IPS DF 6.9 (cell line): ENCODE measurements at places on chromosomes 4 and X.

GRCh38 chr4:149443537-149443936 lies 372.1 kb downstream of the IQCM start:
- no peak overlapping the region for H3K4me3 ChIP-seq
- no peaks in the 10 kb centered on the region for H3K27me3 ChIP-seq
- no peak overlapping the region for H3K27ac ChIP-seq
- no peak for DNase-seq
- H3K36me3 ChIP-seq = no peaks in the 10 kb centered on the region

DNA sequence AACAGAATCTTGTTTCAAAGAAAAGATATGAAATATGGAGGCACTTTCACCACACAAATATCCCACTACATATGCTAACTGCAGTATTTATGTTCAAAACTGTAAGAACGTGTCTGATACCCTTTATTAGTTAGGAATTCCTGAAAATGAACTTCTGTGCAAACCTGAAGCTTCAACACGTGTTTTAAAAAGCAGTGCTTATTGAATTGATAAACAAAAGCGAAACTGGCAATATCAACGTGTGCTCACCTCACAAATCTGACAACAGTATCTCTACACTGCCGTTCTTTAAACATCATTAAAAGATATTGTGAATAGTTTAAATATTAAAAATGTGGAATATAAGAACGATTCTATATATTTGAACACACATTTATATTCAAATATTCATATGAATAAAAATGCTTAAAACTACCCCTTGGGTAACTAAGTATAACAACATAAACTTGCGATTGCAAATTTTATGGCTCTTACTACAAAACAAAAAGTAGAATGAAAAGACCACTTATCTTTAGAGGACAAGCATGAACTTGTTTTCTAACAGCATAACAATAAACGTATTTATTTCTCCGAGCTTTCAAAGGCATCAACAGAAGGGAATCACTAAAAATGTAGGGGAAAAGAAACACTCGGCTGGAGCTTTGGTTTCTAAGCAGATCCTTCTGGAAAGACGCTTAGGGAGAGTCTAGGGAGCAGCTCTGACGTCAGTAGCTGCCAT lies at the start of gene LRP2BP:
TSS of gene LRP2BP (minus strand) at position 687 of the 718 bp plus-strand sequence. CDS start 17,738 bp downstream, outside the sequence.
- no peaks in the 10 kb centered on the region for H3K27me3 ChIP-seq
- H3K36me3 ChIP-seq = no peaks in the 10 kb centered on the region
- no peak for DNase-seq
- peak within 1 kb of the TSS; percentile 29; the same call in 1 of the 2 replicates for H3K4me3 ChIP-seq
- H3K4me1 ChIP-seq = no peaks in the 10 kb centered on the region
- no peak within 1 kb of the TSS for H3K27ac ChIP-seq

DNA sequence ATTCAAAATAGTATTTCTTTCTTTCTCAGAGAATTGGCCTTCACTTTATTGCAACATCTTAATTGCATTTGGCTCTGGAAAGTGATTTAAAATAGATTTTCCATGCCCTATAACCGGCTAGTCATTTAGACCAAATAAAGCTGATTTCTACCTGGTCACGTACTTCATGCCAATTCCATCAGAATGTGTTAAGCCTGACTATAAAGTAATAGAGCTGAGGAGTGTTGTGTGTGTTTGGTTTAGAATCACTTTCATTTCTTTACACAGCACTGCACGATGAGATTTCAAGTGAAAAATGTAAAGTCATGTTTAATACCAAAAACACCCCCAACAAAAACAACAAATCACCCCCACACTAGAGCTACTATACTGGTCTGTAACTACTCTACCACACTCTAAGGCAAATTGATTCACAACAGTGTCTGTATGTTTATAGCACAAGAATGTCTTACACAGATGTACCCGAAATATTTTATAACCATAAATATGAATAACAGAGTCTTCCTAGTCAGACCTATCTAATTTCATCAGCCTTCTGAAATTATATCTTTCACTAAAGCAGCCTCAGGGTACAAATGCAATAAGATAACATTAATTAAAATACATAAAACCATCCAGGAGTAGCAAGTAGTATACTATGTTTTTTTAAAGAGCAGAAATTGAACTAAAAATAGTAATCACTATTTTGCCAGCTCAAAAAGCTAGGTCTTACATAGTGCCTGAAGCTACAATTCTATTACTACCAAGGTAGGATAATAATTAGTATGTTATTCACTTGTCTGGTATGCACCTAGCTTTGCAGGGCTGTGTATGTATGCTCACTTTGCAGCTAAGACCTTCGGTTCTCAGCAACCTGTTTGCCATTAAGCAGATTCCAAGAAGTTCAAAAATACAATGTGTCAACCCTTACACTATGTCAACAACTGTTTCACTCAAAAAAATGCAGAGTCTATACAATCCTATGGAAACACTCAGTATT lies 28.4 kb downstream of the APBB2 start:
- no peak overlapping the region for H3K27ac ChIP-seq
- H3K27me3 ChIP-seq = no peaks in the 10 kb centered on the region
- DNase-seq = no peak
- no peaks in the 10 kb centered on the region for H3K36me3 ChIP-seq
- no peak overlapping the region for H3K4me3 ChIP-seq

GRCh38 chr4:150875367-150875766 lies 139.7 kb downstream of the LRBA start:
- DNase-seq = no peak
- H3K36me3 ChIP-seq = no peaks in the 10 kb centered on the region
- no peaks in the 10 kb centered on the region for H3K4me1 ChIP-seq
- H3K4me3 ChIP-seq = no peak overlapping the region
- no peak overlapping the region for H3K27ac ChIP-seq
- H3K27me3 ChIP-seq = no peaks in the 10 kb centered on the region

DNA sequence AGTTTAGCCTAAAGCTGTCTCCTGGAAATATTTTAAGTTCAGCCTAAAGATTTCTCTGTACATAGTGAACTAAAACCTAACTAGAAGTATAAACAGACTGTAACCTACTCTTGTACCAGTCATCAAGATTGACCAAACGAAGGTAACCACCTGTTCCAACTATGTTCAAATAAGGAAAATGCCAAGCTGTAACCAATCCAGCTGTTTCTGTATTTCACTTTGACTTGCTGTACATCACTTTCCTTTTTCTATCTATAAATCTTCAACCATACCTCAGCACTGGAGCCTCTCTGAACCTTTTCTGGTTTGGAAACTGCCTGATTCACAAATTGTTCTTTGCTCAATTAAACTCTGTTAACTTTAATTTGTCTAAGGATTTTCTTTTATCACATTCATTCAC lies 3.1 kb upstream of the CYSLTR1 start:
- no peak for DNase-seq
- no peak overlapping the region for H3K4me3 ChIP-seq
- H3K27ac ChIP-seq = no peak overlapping the region
- H3K36me3 ChIP-seq = no peaks in the 10 kb centered on the region
- H3K27me3 ChIP-seq = no peaks in the 10 kb centered on the region
- H3K4me1 ChIP-seq = no peaks in the 10 kb centered on the region

DNA sequence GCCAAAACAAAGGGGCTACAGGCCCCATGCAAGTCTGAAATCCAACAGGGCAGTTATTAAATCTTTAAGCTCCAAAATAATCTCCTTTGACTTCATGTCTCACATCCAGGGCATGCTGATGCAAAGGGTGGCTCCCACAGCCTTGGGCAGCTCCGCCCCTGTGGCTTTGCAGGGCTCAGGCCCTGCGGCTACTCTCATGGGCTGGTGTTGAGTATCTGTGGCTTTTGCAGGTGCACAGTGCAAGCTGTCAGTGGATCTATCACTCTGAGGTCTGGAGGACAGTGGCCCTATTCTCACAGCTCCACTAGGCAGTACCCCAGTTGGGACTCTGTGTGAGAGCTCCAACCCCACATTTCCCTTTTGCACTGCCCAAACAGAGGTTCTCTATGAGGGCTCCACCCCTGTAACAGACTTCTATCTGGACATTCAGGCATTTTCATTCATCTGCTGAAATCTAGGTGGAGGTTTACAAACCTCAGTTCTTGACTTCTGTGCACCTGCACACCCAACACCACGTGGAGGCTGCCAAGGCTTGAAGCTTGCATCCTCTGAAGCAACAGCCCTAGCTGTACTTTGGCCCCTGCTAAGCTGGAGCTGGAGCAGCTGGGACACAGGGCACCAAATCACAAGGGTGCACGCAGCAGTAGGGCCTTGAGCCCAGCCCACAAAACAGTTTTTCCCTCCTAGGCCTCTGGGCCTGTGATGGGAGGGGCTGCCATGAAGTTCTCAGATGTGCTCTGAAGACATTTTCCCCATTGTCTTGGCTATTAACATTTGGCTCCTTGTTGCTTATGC lies 154.8 kb upstream of the PDE5A start:
- H3K36me3 ChIP-seq = no peaks in the 10 kb centered on the region
- H3K4me3 ChIP-seq = no peak overlapping the region

DNA sequence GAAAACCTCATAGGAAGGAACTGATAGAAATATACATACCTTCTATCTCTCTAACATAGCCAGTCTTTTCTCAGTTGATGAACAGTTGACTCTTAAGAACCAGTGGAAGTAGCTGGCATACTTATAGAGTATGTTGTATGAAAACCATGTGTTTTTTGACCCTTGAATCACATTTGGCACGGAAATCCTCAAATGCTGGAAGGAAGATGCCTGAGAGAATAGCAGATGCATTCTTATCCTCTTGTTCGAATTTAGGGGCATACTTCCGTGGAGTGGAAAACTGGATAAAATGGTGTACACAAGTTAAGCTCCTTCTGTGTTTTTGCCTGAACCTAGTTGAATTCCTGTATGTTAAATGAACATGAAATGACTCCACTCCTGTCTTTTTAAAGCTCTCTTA lies 145.5 kb downstream of the PCDH7 start:
- H3K27ac ChIP-seq = no peak overlapping the region
- H3K36me3 ChIP-seq = no peaks in the 10 kb centered on the region
- no peaks in the 10 kb centered on the region for H3K27me3 ChIP-seq
- no peak for DNase-seq
- H3K4me1 ChIP-seq = no peaks in the 10 kb centered on the region
- no peak overlapping the region for H3K4me3 ChIP-seq

- DNase-seq = no peak
- H3K27ac ChIP-seq = no peak overlapping the region
- no peaks in the 10 kb centered on the region for H3K27me3 ChIP-seq
- no peak overlapping the region for H3K4me3 ChIP-seq
- peaks cover 3% of the 10 kb centered on the region for H3K4me1 ChIP-seq
Observed at GRCh38 chr4:182494103-182494502, 250.9 kb downstream of the TENM3 start.
